ENCODE measurements at places on chromosomes 12 and 14. TPM values are rescaled to one million over a fixed set of nuclear protein-coding genes. Genes with fewer than 3 reads are reported as not detected.

GRCh38 chr14:78683981-78684380 lies 513.8 kb downstream of the NRXN3 start:
- DNase-seq = no peak

DNA sequence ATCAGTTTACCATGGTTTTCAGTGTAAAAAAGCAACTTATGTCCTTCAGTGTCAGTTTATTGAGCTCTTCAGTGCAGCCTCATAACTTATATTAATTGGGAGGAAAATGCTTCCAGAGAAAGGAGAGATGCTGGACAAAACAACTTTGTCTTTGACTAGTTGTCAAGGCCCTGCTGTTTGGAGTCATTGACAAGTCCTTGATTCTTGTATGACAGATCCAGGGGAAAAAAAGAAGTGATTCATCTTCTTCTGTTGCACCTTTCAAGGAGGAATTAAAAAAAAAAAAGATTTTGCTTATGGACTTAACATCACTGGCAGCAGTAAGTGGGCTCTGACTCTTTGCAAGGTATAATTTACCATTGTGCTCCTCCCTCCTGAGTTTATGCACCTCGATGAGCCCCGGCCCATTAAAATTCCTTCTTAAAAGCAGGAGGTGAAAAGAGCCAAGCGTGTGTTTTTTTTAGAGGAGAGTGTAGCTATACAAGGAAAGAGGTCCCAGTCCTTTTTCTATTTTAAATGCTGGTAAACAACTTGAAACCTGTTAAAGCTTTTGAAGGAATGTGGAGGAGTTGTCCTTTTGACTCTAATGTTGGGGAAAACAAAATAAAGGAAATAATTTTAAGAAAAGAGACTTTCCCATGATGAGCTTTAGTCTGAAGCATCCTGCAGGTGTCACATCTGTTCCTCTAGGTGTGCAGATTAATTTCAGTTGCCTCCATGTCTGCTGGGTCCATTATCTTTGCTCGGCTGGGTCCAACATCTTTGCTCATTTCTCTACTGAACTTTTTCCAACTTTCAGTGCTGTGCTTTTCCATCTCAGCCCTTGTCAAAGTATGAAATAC lies 431.6 kb downstream of the RAD51B start:
- DNase-seq = no peak

DNA sequence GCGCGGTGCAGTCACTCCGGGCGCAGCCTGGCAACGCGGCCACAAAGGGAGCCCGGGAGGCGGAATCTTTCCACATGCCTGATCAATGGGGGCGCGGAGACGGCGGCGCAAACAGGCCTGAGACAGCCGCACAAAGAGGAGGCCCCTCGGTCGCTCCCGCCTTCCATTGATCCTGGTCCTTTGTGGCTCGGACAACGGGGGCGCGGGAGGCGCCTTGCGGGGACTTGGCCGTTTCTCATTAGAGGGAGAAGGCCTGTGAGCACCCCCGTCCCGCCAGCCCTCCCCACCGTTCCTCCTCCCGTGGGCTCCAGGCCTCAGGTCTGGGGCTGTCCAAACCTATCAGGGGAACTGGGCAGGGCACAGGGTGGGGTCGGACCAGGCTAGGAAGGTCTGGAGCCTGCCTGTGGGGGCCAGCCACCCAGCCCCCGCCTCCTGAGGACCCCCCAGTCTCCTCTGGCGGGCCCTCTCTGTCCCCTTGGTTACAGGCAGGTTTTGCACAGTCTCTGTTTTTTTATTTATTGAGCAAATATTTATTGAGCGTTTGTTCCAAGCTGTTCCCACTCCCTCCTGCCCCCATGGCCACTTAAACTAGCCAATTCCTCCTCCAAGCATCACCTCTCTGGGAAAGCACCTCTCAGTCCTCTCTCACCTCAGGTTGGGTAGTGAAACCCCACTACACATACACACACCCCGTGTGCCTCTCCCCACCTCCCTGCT lies 29.0 kb upstream of the MSI1 start:
- no peak for DNase-seq

- no peak for DNase-seq
These were observed at the start of gene PGF for GRCh38 chr14:74955229-74956026. PGF (minus strand) TSS chr14:74955597; CDS start chr14:74955242, 355 bp downstream.

- DNase-seq = no peak
These were observed 18.5 kb downstream of the CHST11 start for GRCh38 chr12:104475271-104475670.

- no peak for DNase-seq
These were observed 125.7 kb downstream of the SCARB1 start for GRCh38 chr12:124737772-124738635.

DNA sequence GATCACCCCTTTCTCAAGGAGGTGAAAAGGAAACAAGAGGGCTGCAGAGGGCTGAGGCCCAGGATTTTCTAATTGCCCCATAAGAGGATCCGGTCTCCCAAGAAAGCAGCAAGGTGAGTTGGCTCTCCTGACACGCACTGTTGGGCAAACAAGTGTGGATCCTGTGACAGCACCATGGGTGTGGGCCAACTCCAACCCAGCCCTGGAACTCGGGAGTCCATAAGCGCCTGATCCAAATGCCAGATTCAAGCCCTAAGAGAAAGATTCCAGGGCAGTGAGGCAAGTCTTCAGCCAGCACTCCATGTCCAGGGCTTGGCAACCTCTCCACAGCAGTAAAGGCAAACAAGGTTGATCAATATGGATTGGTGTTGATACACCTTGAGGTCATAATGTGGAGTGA lies 33.1 kb downstream of the KCNA5 start:
- DNase-seq = no peak

DNA sequence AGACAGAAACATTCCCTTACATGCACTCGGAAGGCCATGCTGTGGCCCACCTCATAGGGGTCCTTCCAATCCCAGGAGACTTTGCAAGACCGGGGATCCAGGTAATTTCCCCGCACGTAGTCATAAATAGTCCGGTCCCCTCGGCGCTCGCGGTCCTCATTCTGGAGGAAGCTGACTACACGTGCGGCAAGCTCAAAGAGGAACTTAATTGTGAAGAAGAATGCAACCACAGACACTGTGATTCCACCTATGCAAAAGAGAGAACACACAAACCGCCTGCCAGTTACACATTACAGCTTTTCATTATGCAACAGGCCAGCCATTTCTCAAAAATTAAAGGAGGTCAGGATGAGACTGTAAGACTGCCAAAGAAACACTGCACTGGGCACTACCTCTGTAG lies 28.4 kb downstream of the AREL1 start:
- no peak for DNase-seq

DNA sequence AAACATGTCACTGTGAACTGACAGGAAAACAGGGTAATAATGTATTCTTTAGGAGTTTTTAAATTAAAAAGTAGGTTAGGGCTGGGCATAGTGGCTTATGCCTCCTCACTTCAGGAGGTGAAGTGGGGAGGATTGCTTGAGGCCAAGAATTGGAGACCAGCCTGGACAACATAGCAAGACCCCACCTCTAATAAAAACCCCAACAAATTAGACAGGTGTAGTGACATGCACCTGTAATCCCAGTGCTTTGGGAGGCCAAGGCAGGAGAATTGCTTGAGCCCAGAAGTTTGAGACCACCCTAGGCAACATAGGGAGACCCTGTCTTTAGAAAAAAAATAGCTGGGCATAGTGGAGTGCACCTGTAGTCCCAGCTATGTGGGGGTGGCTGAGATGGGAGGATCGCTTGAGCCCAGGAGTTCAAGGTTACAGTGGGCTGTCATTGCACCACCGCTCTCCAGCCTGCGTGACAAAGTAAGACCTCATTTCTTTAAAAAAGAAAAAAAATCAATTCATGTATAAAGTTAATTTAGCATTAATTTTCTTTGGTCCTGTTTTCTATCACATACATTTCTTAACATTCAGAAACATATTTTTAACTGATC lies 20.4 kb downstream of the FBXO34 start:
- DNase-seq = no peak

DNA sequence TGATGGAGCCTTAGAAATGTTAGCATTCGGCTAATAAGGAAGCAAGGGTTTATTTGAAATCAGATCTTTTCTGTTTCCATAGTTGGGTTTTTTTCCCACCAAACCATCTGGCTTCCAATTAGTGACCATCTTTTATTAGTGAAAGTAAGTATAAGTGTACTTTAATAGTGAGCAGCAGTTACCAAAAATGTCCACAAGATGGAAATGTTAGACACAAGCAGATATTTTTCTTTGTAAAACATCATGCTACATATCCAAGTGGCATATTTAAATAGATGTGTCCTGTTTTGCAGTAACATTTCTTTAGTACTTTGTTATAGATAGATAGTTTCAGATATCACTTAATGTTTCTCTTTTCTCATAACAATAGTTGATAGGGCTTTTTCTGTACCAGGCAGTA lies 28.8 kb downstream of the YEATS4 start:
- no peak for DNase-seq

DNA sequence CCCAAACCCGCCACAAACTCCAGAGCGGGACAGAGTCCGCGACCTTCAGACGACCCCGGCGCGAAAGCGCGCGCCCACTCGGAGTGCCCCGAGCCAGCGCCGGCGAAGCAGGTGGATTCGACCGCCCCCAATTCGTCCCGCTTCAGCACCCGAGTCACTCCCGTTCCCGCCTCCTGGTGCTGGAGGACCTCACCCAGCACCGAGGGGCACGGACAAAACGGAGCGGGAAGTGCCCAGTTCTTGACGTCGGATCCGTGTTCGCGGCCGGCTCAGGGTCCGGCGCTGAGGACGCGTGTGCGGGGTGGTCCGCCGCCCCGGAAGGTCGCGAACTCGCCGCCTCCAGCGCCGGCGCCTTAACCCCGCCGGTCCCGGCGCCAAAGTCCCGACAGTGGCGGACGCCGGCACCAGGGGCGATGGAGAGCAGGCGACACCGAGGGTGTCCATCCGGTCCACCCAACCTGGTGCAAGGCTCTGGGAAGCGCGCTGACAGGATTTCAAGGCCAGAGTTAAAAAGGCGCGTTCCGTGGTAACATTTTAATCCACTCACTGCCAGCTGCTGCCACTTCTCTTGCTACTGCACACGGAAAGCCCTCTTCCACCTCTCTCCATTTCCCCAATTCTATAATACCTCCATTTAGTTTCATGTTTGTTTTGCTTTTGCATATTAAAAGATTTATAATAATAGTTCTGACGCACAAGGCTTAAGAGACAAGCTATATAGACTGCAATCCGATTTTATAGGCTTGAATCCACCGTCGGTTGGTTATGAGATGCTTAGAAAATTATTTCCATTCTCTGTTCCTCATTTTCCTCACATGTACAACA lies 240.0 kb upstream of the CPNE8 start:
- DNase-seq = no peak

DNA sequence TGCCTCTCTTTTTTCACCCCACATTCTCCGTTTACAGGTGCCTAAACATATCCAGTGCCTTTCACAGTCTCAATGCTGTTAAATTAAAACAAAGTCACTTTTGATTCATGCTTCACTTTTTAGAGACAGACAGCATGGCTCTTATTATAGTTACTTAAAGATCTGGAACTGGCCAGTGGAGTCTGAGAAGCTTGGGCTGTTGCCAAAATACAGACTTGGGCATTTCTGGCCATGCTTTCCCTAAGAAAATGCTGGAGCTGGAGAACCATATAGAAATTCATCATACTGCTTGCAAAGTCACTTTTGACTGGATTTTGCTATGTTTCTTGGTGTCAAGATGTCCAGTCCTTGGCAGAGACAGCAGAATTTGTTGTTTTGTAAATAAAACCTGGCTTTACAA lies 12.2 kb upstream of the GPR68 start:
- DNase-seq = no peak

- DNase-seq = no peak
These were observed 144.0 kb upstream of the PLEKHG7 start for GRCh38 chr12:92558806-92559205.

GRCh38 chr12:104215638-104216297 lies at the start of gene TXNRD1:
TXNRD1 (plus strand) TSS chr12:104215779; CDS start chr12:104215803, 24 bp downstream.
- DNase-seq = no peak

DNA sequence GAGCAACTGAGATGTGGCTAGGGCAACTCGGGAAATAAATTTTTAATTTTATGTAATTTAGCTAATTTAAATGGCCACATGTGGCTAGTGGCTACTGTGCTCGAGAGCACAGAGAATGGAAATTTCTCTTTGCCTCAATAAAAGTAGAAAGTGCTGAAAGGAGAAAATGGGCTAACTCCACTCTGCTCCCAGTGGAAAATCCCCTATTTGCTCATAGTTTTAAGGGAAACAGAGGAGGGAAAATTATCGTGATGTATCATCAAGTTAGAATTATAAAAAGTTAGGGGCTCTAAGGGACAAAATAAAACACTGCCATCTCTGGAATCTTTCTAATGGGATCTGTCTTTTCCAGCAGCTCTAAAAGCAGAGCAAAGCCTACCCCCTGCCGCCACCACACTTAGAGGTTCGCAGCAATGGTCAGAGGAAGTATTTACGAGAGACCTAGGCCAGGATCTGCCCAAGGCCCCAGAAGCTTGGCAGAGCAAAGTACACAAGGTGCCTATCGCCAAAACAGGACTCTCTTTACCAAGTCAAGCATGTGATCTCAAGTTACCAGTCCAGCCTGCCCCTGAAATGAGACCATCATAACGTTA lies 220.7 kb downstream of the PPM1H start:
- no peak for DNase-seq

DNA sequence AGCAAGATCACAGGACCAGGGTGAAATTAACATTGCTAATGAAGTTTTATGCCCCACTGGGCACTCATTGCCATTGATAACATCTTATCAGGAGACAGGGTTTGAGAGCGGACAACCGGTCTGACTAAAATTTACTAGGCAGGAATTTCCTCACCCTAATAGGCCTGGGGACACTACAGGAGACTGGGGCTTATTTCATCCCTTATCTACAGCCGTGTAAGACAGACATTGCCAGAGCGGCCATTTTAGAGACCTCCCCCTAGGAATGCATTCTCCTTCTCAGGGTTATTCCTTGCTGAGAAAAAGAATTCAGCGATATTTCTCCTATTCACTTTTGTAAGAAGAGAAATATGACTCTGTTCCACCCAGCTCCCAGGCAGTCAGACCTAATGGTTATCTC lies 8.3 kb downstream of the OR4K17 start:
- DNase-seq = no peak

GRCh38 chr12:40331886-40332285 lies 107.1 kb downstream of the LRRK2 start:
- DNase-seq = no peak

The RILPL1 gene
- polyA plus RNA-seq = 22.2 TPM

The LRTM2 gene
- not detected for polyA plus RNA-seq

The MYBPC1 gene
- polyA plus RNA-seq = not detected

The NTF3 gene
- not detected for polyA plus RNA-seq

The TMPO gene
- 10.2 TPM for polyA plus RNA-seq

The ATP6V1D gene
- polyA plus RNA-seq = 112 TPM

All from keratinocyte (primary cell).